ENCODE measurements at places on chromosomes 4 and X.

DNA sequence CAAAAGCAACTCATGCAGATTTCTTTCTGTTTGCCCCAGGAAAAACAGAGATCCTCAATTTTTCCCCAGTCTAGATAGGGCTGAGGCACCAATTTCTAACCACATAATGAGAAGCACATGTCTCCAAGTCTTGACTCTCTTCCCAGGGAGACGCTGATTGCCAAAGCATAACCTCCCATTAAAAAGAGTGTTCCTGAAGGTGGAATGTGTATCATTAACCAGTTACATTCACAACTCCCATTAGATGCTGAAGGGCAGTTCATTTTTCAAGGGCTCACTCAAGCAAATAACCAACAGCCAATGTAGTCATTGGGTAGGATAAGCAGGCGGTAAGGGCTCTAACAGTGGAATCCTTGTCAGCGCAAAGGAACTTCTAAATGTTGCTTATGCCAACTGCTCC, 27.5 kb downstream of the TMEM47 start:
- no peak overlapping the region for H3K27ac ChIP-seq
- no peaks in the 10 kb centered on the region for H3K4me1 ChIP-seq
- H3K4me3 ChIP-seq = no peak overlapping the region

GRCh38 chrX:154458954-154459778, 1.1 kb downstream of the PLXNA3 start:
- DNase-seq = peak; percentile 34
- H3K4me3 ChIP-seq = peak overlapping the region; percentile 76
- peaks cover 1% of the 10 kb centered on the region for H3K36me3 ChIP-seq
- H3K27ac ChIP-seq = peak overlapping the region; percentile 33
- peaks cover 7% of the 10 kb centered on the region for H3K4me1 ChIP-seq

GRCh38 chr4:122895336-122895995, 26.9 kb downstream of the NUDT6 start:
- H3K27ac ChIP-seq = no peak overlapping the region
- no peak overlapping the region for H3K4me3 ChIP-seq
- no peak for DNase-seq

- H3K27ac ChIP-seq = no peak overlapping the region
- peaks cover 8% of the 10 kb centered on the region for H3K27me3 ChIP-seq
- no peaks in the 10 kb centered on the region for H3K36me3 ChIP-seq
These were observed 116.9 kb upstream of the GALNT7 start for GRCh38 chr4:173051716-173052115.

DNA sequence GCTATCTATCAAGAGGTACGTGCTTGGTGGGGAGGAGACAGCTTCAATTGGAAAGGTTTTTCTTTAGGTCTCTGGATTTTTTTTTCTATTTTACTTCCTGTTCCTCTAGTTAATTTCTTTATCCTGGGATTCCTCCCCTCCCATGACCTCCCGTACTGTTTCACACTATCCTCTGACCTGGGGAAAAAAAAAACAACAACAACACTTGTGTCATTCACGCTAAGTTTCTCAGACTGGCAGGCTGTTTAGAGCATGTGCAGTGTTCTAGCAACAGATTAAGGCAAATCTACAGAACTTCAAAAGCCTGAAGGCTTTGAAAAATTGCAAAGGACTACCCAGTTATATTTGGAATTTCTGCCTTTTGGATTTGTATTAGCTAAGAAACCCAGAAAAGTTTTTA, 358.4 kb downstream of the ARHGAP24 start:
- H3K36me3 ChIP-seq = no peaks in the 10 kb centered on the region
- H3K27me3 ChIP-seq = no peaks in the 10 kb centered on the region
- no peak for DNase-seq
- no peaks in the 10 kb centered on the region for H3K4me1 ChIP-seq
- H3K4me3 ChIP-seq = no peak overlapping the region
